ENCODE measurements at places on chromosomes 1 and 21.

DNA sequence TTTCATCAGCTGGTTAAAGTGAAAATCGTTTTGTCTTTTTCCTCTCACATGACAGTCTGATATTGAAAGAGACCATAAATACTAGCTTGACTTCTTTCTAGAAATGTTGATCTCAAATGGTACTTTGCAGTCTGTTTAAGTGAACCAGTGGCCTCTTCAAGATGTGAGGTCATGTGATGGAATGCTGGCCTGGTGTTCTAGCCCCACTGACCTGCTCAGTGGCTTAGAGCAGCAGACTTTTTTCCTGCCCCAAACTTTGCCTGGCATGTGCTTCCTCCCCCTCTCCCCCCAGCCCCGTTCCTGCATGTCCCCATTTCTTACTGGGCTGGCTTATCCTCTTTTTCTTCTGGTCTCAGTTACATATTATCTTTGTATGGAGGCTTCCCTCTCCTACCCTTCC lies 34.3 kb downstream of the ZYG11A start:
- no peak for DNase-seq

DNA sequence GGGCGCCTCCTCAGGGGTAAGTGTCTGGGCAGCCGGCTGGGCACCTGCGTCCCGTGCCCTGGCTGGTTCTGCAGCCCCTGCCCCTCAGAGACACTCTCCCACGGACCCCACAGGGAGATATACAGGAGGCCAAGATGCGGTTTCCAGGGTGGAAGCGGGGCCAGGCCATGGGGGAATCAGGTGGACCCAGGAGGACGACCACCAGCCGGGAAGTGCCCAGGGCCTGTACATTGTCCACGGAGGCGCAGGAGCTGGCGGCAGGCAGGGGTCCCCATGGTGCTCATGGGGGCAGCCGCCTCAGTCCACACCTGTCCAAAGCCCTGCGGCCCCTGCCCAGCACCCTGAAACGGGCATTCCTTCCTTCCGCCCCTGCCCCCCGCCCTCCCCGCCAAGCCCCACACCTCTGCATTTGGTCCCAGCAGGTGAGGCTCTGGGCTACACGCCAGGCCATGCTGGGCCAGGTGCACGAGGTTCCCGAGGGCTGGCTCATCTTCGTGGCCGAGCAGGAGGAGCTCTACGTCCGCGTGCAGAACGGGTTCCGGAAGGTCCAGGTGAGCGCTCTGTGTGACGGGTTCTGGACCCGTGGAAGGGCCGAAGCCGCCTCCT lies 36.7 kb downstream of the SLC19A1 start:
- DNase-seq = no peak

- DNase-seq = no peak
These were observed 36.2 kb downstream of the C21orf91 start for GRCh38 chr21:17783003-17783402.

GRCh38 chr1:246246430-246246829 lies 260.6 kb downstream of the SMYD3 start:
- DNase-seq = no peak

GRCh38 chr21:14040386-14040785 lies 170.4 kb downstream of the LIPI start:
- DNase-seq = no peak

DNA sequence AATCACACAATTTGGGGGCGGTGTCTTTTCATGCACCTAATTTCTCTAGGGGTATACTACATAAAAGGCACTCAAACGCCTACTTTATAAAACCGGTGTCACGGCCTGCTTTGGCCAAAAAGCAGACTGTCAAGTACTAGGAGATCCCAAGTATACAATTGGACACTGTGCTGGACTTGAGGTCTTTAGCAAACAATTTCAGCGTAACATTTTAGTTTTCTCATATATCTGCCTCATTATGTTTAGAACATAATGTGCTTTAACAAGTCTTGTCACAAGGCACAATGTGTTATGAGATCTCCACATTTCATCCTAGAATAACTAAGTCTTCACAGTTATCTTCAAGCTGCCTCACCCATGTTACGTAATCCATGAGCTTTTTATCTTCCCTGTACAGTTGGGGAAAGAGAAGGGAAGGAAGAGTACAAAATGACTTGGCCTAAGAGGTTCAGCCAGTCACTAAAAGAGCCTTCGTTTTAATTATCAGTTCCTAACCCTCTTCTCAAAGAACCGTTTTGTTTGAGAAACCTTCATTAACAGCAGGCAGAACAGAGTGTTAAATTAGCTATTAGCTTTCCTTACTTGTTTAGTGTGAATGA lies 1.7 kb downstream of the SSX2IP start:
- DNase-seq = no peak

- DNase-seq = no peak
These were observed 23.3 kb downstream of the HSPG2 start for GRCh38 chr1:21913763-21914162.

DNA sequence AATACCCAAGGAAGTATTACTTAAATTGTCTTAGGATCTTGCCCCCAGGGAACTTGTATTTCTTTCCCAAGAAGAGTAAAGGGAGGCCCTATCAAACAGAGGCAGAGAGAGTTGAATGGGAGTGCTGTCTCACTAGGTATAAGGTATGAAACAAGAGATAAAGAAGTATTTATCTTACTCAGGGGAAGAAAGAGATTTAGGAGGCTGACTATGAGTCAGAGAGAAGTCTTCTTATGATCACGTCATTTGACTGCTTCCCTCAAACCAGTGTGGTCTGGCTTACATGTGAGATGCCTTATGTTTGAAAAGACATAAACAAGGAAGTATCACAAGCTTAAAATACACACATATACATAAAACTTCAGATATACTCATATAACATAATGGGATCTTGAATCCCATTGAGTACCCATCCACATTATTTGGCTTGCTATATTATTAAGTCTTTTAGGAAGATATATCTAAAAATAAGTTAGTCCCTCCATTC lies 29.6 kb downstream of the DUSP10 start:
- DNase-seq = no peak

DNA sequence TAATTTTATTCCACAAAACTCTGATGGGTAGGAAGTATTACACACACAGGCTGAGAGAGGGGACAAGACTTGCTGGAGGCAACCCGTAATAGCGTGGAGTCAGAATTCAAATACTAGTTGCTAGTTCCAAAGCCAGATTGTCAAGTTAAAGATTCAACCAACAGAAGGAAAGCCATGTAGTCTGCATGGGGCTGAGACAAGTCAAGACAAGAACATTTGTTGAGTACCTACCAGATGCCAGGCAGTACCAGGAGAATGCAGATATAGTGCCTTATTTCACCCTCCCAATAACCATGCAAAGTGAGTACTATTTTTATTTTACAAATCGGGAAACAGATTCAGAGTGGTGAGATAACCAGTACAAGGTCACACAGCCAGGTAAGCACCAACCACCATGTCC lies 110.4 kb upstream of the SPATA6 start:
- DNase-seq = no peak

DNA sequence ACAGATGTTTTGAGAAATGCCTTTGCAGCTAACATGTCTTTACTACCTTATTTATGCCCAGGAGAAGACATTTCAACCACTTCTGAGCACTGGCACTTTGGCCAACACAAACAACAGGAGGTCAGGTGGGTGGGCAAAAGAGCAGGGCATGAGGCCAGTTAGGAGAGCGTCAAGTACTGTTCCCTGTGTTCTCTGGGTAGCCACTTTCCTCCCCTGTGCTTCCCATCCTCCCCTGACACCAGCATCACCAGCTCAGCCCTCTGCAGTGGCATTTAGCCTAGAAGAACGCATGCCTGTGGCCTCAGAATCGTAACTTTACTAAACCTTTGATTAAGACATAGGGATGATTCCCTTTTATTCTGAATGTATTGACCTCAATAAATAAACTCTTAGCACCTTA lies 18.3 kb downstream of the BTG2 start:
- DNase-seq = no peak

DNA sequence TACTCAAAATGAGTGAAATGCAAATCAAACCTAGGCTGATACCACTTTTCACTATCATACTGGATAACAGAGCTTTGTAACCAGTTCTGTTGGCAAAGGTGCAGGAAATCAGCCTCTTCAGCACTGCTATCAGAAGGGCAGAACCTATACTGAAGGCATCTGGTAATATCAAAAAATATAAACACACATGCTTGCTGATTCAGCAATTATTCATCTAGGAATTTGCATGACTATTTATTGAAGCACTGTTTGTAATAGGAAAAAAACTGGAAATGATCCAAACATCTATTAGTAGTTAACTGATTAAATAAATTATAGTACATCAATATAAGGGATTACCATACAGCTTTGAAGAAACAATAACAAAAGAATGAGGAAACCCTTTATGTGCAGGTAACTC lies 21.4 kb downstream of the ARHGAP29 start:
- no peak for DNase-seq

GRCh38 chr21:41497788-41498187 lies 10.2 kb downstream of the TMPRSS2 start:
- no peak for DNase-seq

DNA sequence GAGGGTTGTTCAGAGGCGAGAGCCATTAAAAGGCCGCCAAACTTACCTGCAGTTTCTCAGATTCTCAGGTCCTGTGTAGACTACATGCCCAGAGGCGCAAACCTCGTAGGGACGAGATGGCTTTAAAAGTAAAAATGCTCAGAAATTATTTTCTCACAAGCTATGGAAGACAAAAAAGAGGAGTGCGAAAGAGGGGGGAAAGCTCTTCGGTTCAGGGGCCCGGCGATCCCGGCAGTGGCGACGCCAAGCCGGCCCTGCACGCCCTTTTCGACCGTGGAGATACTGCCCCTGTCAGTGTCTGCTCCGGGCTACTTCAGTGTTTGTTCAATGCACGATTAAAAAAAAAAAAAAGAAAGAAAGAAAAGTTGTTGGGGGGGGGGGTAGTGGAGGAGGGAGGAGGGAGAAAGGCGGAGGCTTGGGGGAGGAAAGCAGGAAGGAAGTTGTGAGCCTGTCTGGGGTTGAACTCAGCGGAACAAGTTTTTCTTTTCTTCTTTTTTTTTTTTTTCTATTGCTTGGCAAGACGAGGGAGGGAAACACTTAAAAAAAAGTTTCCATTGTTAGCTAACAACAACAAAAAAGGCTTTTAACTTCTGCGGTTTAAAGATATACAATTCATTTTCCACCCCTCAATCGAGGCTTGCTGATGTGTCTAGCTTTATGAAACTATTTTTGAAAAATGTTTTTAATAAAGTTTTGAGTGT lies at the start of gene ITPKB:
ITPKB (minus strand) TSS at position 288 of the 701 bp plus-strand sequence. CDS start 1,824 bp downstream, outside the sequence.
- DNase-seq = peak; percentile 74

DNA sequence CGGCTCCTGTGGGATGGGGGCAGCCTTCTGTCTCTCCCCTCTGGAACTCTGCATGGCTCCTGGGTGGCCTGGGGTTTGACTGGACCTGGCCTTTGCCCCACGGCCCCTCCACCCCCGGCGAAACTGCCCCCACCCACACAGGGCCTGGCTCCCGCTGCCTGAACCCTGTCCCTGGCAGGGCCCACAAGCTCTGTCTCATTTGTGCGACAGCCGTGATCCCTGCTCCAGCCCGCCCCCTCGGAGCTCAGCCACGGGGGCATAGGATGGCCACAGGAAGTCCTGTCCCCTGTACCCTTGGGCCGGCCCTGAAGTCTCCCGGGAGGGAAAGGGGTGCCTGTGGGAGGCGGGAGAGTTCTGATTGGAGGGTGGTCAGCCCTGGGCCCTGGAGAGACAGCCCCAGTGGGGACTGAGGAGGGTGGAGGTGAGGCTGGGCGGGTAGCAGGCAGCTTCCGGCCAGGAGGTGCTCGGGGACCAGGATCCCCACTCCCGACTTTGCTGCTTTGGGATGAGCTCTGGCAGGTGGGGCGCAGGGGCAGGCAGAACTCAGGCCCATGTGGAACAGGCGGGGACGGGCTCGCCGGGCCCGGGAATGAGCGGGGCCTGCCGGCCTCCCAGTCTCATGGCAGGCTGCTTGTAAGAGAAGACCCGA lies 45.1 kb downstream of the SLX9 start:
- no peak for DNase-seq

DNA sequence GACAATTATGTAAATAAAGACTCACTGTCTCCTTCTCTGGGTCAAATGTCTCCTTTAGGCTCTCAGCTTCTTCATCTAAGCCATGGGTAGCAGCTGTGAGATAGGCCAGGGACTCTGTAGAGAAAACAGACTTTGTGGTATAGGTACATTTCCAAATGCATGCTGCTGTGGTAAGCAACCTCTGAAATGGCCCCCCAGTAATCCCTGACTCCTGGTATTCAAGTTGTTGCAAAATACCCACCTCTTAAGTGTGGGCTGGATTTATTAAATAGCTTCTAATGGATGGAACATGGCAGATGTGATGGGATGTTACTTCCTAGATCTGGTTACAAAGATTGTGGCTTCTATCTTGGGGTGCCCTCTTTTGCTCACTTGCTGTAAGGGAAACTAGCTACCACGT lies 11.1 kb upstream of the PEX19 start:
- DNase-seq = no peak

DNA sequence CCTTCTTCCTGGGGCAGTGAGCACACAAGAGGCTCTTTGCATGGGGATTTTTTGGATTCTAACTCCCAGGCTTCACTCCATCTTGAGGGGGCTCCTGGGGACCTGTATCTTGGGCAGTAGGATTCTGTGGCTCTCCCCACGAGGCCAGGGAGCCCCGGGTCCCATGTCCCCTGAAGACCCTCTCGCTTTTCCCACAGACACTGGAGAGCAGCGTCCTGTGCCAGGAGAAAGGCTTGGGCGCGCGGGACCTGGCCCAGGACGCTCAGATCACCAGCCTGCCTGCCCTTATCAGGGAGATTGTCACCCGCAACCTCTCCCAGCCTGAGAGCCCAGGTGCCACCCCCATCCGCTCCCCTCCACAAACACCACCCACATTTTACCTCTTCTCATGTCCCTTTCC lies 735 bp downstream of the CROCC start:
- no peak for DNase-seq

GRCh38 chr21:45030682-45031570 lies 43.5 kb upstream of the ADARB1 start:
- no peak for DNase-seq

DNA sequence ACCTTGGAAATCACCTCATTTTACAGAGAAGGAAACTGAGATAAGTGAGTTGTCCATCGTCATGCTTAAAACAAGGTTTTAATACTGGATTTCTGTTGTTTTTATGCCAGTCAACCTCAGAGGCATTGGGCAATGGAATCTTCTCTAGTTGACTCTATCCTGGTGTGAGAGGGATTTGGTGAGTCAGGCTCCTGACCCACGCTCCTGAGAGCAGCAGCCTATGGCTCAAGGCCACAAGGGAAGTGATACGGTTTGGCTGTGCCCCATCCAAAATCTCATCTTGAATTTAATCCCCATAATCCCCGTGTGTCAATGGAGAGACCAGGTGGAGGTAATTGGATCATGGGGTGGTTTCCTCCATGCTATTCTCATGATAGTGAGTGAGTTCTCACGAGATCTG lies 90.1 kb downstream of the TLR5 start:
- DNase-seq = no peak
